ENCODE measurements at places on chromosomes 5 and 9.

- DNase-seq: no peak
Observed at GRCh38 chr5:55141945-55142690, 17.9 kb upstream of the GPX8 start.

GRCh38 chr9:93298498-93299417 is 114.8 kb downstream of the WNK2 start:
- DNase-seq: no peak

- DNase-seq: no peak
Observed at GRCh38 chr9:106417685-106418084, 445.3 kb upstream of the ZNF462 start.

DNA sequence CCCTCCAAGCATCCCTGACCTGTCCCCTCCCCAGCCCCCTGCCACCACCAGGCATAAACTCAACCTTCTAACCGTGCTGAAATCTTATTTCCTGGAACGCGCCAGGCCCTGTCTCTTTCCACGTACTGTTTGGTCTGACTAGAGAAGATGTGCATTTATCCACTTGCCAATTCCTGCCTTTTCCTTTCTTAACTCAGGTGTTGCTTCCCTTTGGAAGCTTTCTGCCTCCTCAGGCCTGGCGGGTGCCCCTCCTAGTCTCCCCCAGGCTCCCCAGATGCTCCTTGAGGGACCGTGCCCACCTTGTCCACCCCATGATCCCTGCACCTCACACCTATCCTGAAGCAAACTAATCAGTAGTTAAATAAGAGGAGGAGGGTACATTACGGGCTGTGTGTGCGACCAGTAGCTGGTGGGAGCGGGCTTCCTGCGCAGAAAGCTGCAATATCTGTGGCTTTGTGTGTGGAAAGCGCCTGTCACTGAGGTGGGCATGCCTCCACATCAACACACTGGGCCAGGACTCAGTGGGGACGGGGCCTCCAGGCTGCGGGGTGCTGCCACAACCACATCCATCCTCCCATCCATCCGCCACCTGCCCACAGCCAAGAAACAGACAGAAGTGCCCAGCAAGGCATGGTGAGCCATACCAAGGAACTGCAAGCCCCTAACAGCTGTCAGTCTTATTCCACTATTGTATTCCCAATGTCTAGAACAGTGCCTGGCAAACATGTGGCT is 73.5 kb downstream of the COL23A1 start:
- no peak for DNase-seq

DNA sequence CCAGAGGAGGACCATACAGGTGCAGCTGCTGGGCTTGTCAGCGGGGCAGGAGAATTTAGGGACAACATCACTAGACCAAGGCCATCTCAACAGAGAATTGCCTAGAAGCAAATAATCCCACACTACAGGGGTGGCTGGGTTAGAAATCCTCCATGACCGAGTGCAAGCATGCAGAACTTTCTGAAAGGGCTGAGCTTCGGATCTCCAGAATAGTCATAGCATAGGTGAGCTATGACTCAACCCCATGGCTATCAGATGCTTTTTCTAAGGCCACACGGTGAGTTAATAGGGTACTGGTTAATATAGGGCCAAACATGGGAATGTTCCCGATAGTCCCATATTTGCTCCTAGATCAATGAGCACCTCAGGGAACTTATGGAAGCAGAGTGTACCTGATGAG is 4.2 kb downstream of the KCNIP1 start:
- DNase-seq: no peak

- no peak for DNase-seq
Observed at GRCh38 chr9:6782981-6783380, 25.2 kb downstream of the KDM4C start.

DNA sequence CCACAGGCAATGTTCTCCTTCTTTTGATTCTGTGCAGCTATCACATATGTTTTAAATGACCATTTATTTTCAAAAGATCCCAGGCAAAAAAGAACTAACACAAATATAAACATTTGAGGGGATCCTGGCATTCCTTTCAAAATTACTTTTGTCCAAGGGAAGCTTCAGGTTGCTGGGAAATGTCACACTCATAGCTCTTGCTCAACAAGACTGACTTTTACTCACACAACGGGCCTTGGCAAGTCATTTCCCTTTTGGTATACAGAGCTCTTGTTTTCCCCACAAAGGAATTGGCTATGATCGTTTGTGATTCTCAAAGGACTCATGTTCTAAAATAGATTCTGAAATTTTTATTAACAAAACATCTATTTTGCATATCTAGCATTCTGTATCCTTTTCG is 4.5 kb upstream of the PALM2AKAP2 start:
- no peak for DNase-seq

GRCh38 chr9:96203867-96204501 is 98.0 kb downstream of the HSD17B3 start:
- no peak for DNase-seq

DNA sequence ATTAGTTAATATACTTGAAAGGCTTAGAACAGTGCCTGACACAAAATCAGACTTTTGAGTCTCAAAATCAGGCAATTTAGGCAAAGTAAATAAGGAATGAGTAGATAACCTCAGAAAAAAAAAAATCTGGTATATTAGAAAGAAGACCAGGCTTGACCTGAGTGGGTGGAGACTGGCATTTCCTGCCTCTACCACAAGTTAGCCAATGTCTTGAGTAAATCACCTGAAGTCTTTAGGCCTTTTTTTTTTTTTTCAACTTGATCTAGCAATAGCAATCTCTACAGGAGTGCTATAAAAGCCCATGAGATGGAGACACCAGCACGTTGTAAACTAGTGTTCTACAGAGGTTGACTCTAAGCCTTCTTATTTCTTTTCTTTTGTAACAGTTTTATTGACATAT is 104.2 kb upstream of the RASEF start:
- DNase-seq: no peak

DNA sequence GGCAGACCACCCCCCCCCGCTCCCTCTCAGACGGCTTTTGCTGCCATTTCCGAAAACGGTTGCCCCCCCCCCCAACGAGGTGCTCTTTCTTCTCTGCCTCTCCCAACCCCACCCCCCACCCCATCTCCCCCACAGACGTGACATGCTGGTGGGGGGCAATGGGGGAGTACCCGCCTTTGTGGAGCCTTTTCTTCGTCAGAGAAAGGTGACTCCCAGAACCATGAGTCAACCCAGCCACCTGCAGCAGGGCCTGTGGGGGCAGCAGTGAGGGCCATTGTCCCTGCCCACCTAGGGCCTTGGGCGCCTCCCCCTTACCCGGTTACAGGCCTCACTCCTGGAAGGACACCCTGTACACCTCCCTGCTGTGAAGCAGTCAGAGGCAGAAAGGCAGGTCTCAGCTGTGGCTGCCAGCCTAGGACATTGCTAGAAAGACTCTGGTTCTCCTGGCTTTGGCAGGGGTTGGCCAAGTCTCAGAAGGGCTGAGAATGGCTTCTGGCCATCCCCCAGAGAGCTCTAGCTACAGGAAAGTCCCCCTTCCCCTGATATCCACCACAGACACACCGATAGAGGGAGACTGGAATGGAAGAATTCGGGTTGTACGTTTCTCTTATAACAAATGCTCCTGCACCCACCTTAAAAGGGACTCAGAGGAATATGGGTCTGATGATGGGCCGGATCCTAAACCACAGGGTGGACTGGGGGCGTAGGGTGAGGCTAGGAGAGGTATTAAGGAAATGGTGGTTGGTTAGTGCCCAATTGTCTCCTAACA is 2.2 kb downstream of the DNAJB5 start:
- DNase-seq: no peak

- peak; percentile 1 for DNase-seq
Observed at GRCh38 chr5:64147849-64148441, 17.7 kb upstream of the RNF180 start.

- no peak for DNase-seq
Observed at GRCh38 chr5:16852251-16853005, 83.7 kb downstream of the MYO10 start.

DNA sequence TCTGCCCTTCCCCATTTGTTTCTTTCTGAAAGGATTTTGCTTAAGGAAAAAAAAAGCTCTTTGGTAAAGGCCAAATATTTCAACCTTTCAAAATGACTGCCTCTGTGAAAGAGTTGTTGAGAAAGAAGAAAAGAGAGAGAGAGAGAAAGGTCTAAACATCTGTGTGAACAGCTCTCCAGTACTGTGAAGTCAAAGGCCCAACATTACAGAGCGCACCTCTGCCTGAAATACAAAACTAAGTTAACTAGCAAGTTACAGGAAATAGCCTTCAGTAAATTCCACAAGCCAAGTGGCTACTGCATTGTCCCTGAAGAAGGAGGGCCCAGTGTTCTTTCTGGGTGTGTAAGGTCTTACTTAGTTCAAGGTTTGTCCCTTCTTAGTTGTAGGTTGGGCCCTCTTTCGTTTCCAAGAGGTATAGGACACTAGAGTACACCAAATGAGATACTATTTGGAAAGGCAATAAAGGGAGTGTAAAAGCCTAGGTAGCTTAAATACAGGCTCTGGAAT is 104.4 kb downstream of the THBS4 start:
- DNase-seq: no peak

GRCh38 chr5:9339206-9339818 is 206.6 kb downstream of the SEMA5A start:
- no peak for DNase-seq

GRCh38 chr9:83656032-83656680 is 33.2 kb downstream of the IDNK start:
- DNase-seq: no peak

DNA sequence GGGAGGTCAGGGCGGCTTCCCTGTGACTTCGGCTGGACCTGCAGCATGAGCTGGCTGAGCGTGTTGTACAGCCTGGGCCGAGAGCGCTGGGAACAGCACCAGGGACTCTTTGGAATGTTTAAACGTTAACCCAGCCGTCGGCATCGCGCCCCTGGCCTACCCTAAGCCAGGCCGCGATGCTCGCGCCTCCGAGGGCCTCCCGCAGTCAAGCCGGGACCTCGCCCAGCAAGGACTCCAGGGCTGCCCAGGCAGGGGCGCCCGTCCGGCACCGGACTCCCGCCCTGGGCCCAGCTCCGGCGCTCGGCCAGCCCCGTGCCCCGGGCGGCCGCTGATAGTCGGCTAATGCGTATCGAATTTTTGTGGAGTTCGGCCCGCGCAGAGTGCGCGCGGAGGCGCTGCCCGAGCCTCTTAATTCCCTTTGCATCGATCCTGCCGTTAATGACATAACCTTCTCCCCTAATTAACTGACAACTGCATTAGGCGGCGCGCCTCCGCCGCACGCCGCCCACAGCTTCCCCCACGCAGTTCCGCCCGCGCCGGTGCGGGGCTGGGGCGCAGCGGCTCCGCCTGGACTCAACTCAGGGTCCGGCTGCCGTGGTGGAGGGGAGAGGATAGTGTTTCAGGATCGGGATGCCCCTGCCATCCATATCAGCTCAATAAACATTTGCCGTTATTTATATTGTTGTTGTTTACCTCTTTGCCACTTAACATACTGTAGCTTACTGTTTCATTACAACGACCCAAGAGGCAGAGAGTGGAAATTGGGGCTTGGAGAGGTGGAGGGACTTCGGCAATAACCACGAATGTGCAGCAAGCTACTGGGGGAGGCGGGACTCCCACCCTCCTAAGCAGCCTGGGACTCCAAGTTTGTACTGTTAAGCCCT is 28.8 kb upstream of the CDC23 start:
- no peak for DNase-seq

DNA sequence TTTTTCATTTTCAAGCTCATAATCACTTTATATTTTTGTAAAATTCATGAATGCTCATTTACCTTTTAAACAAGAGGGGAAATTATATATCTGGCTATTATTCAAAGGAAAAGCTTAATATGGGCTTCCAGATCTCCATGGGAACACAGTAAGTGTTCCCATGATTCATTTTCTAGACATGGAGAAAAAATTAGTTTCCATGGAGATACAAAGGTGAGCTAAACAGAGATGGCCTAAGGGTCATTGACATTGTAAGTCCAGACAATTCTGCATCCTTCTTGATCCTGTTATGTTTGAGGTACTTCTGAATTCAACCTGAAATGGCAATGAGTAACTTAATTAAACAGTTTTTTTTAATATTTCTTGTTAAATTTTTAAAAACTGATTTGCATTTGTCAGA is 341.4 kb upstream of the PRR16 start:
- no peak for DNase-seq

DNA sequence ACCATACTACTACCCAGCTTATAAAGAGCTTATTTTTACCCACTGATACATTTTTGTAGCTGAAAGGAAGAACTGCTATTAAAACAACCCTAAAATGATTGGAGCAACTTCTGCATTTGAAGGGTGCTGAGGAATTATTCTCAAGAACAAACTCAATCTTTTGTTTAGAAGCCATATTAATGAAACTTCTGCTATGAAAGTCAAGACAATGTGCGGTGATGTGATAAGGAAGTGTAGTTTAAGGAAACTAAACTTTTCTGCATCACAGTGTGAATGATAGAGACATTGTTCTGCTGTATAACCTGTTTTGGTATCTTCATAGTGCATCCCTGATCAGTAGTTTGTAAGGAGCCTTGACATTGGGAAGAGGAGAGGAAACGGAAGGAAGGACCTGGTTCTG is 408.5 kb downstream of the TMEM38B start:
- DNase-seq: no peak

DNA sequence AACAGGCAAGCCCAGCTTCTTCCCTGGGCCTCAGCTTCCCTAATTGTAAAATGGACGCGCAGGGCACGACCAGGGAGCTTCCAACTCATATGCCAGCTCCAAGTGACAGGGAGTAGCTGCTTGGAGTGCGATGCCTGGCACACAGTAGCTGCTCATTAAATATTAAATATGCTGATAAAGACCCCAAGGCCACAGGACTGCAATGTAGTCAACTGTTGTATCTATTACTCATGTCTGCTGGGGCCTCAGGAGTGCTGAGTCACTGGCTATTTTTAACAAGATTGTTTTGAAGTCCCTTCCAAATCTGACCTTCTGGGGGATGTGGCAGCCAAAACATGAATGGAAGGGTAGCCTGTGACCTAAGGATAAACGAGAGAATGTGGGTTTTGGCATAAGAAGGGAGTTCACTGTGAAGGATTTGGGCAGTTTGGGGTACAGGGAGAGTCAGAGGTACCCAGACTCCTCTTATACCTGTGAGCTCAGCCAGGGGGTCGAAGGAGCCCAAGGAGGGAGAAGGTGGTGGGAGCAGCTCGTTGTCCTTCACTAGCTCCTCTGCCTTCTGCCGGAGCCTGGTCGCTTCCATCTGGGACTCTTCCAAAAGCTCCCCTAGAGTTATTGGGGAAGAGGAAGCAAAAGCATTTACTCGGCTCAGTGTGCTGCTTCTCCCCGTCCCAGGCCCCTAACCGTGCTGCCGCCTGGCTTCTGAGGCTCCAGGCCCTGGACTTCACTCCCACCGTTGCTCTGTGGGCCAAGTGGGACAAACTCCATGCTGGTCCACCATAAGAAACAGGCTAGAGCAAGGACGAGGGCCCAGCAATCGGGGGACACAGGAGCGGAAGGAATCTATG is 17.5 kb downstream of the TNIP1 start:
- DNase-seq: no peak

DNA sequence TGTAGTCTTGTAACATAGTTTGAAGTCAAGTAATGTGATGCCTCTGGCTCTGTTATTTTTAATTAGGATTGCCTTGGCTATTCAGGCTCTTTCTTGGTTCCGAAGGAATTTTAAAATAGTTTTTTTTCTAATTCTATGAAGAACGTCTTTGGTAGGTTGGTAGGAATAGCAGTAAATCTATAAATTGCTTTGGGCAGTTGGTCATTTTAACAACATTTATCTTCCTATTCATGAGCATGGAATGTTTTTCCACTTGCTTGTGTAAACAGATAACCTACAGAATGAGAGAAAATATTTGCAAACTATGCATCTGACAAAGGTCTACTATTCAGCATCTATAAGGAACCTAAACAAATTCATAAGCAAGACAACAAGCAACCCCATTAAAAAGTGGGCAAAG is 173.2 kb upstream of the TRPC7 start:
- no peak for DNase-seq

GRCh38 chr5:26749829-26750228 is 288.6 kb downstream of the CDH9 start:
- no peak for DNase-seq

All from AML-193 (cell line).